ENCODE measurements at places on chromosomes 5 and 9.

- DNase-seq = no peak
These were observed 440.5 kb upstream of the TLE4 start for GRCh38 chr9:79131246-79131774.

- DNase-seq = no peak
These were observed 62.8 kb downstream of the GABRB2 start for GRCh38 chr5:161483721-161484120.

- no peak for DNase-seq
These were observed 605.1 kb downstream of the ELAVL2 start for GRCh38 chr9:23220957-23221356.

DNA sequence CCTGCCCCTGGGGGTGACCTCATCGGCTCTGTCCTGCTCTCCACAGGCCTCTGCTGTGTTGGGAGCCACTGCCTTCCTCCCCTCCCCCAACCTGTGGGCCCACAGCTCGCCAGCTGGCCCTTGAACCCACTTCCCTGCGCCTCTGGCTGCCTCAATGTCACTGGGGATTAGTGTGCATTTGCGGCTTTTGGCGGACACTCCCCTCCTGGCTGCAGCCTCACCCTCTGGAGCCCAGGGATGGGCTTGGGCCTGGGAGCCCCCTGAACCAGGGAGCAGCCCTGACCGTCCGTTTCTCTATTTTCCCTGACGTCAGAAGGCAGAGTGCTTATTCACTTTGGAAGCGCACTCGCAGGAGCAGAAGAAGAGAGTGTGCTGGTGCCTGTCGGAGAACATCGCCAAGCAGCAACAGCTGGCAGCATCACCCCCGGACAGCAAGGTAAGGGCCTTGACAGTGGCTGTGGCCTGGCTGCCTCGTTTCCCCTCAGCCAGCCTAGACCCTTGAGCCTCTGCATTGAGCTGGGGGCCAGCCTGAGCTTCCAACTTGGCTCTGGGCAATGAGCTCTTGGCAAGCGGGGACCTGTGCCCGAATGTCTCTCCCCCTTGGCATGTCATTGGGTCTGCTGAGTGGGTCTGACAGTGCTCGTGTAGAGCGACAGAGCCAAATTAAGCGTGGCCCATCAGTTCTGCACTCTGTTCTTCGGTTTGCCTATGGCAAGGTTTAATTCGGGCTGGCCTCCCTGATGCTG, 73.1 kb downstream of the RGS3 start:
- DNase-seq = no peak

DNA sequence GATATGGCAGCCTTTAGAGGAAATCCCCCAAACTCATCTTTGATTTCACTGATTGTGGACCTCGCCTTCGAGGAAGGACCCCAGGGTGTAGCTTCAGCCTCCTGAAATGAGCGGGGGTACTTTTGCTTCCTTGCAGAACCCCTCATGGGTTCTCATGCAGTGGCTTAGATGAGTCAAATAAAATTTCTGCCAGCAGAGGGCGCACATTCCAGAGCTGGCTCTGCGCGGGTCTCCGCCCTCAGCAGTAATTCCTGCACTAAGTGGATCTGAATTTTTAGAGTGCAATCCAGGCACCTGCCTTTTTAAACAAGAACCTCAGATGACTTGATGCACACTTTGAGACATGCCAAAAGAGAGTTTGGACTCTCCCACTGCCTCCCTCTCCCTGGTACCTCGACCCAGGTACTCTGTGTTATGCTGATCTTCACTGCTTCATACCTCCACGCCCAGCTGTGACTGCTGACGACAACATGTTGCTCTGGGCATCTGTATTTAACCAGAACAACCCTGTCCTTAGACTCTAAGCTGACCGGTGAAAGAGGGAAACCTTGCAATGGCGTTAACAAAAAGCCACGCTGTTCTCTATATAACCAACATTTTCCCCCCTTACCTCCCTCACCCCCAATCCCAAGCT, 7.3 kb downstream of the EGFLAM start:
- DNase-seq = peak; percentile 32

- no peak for DNase-seq
These were observed 71.9 kb downstream of the SMIM23 start for GRCh38 chr5:171857489-171857876.

GRCh38 chr5:154189256-154189818, 1.2 kb upstream of the GALNT10 start:
- no peak for DNase-seq

GRCh38 chr9:135559606-135560005, 1.9 kb upstream of the PAEP start:
- DNase-seq = no peak

DNA sequence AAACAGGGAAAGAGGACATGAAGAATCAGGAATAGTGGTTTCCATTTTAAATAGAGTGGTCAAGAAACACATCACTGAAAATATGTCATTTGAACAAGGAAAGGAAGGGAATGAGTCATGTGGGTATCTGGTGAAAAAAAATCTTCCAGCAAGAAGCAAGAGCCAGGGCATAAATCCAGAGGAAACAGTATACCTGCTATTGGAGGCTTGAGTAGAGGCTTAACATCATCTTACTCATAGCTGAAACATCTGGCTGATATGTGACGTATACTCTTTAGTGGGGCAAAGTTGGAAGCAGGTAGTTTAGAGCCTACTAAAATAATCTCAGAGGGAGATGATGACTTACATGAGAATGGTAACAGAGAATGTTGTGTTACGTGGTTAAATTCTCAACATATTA, 517.2 kb downstream of the CAAP1 start:
- no peak for DNase-seq

- no peak for DNase-seq
These were observed 149.6 kb downstream of the ZNF608 start for GRCh38 chr5:124596595-124597421.

DNA sequence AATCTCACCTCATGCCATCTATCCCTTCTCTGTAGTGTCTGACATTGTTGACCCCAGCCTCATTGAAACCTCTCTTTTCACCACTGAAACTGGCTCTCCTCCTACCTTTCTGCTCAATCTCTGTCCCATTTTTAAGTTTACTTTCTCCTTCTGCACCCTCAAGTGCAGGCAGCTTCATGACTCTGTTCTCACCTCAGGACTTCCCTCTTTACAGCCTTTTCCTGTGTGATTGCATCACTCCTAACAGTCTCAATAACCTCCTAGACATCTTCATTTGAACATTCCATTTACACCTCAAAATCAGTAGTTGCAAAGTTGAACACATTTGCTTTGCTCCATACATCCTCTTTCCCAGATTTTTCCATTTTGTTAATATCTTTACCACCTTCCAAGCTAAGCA, 172.1 kb downstream of the RASEF start:
- no peak for DNase-seq

DNA sequence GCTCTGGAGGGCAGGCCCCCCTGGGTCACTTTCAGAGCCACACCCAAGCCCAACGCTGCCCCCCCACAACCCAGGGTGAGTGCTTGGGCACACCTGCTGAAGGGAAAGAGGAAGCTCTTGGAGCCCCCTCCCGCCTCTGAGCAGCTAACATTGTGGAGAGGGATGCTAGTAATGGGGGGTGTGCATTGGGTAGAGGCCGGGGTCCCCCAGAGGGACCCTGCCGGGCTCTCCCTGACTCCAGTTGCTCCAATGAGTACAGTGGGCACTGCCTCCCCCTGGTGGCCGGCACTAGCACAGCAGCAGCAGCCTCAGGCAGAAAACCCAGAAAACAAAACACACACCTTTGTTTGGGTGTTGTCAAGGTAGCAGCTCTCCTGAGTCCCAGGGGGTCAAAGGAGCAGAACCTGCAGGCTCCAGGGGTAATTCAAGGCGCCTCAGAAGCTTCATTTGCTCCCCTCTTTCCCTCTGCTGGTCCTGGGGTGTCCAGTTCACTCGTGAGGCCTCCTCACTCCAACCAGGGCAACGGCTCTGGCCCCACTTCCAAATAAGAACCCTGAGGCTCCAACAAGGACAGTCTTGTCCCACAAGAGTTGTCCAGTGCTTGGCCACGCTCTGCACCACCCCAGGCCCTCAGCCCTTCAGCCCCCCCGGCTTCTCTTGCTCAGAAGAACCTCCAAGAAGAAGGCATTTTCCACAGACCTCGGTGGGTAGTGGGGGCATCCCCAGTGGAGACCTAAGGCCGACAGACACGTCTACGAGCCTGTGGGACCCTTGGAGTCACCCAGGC, 16.1 kb downstream of the GBGT1 start:
- peak; percentile 90 for DNase-seq

DNA sequence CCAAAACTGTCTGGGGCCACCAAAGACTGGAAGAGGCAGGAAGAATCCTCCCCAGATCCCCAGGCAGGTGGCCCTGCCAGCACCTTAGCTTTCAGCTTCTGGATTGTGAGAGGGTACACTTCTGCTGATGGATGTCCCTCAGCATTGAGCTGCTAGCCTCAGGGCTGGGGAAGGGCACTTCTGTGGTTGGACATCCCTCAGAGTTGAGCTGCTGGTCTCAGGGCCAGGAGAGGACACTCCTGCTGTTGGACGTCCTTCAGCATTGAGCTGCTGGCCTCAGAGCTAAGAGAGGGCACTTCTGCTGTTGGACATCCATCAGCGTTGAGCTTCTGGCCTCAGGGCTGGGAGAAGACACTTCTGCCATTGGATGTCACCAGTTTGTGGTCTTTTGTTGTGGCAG, 83.8 kb upstream of the FCN1 start:
- no peak for DNase-seq

DNA sequence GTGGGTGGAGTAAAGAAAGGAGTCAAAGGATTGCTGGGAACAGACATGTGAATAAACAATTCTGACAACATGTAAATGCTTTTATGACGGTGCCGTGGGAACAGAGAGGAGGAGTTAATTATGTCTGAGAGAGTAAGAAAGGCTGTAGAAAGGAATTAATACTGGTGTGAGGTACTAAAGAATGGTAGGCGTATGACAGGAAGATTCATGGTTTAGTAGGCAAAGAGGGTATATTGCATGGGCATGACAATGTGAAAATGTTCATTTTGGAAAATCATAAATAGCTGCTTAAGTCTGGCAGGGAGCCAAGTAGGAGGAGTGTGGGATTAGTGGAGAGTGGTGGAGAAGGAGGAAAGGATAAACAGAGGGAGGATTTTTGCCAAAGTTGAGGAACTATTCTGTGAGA, 19.7 kb downstream of the NAA35 start:
- DNase-seq = no peak

GRCh38 chr5:130198927-130199326, 294.7 kb downstream of the CHSY3 start:
- no peak for DNase-seq

- no peak for DNase-seq
These were observed 72.0 kb downstream of the ZFAND5 start for GRCh38 chr9:72292874-72293607.

GRCh38 chr9:107455425-107456135, 34.0 kb downstream of the KLF4 start:
- DNase-seq = no peak

GRCh38 chr5:30811298-30811697, 382.2 kb upstream of the CDH6 start:
- DNase-seq = no peak

DNA sequence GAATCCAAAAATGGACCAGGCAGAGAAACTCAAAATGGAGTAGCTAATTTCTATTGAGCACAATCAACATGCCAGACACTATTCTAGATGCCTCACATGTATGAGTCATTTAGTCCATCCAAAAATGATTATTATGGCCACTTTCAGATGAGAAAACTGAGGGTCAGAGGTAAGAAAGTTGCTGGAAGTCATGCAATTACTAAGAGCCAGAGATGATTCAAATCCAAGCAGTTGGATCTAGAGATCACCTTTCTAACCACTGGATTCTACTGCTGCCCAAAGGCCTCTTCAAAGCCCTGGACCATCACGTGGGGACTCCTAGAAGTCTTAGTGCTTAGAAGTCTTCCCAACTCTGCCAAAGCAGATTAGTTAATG, 51.8 kb upstream of the HMHB1 start:
- no peak for DNase-seq

DNA sequence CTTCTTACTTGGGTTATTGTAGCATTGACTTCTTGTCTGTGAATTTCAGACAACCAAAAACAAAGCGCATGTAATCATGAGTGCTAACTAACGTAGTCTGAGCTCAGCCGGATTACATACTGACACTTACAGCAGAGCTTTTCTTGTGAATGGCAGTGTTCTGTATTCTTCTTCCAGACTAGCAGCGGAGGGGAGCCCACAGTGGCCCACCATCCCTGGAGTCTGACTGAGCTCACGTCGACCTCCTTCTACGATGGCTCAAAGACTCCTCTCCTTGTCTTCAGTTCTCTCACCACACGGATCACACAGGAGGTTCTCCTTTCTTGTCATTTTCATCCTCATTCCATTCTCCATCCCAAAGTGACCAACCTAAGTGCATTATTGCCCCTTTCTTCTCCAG, 211.4 kb downstream of the CHSY3 start:
- DNase-seq = no peak

GRCh38 chr9:90432951-90433350, 209.7 kb downstream of the DIRAS2 start:
- DNase-seq = no peak

GRCh38 chr9:136305804-136306203, 1.9 kb upstream of the CCDC187 start:
- no peak for DNase-seq

DNA sequence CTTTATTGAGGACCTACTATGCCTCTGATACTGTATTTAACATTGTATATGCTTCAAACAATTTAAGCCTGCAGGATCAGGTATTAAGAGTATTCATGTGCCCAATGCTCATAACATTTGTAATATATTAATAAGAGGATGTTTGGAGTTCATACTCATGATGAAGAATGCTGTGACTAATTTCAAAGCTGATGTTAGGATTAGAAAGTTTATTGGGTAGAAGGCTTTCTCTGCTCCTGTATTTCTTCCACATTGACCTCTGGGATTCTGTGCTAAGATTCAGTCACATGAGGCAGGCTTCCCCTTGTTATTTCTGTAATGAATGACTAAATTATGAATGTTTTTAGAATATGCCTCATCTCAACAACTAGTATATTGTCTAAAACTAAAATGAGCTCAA, 456.4 kb downstream of the NFIB start:
- DNase-seq = no peak

- no peak for DNase-seq
These were observed 270.1 kb downstream of the AOPEP start for GRCh38 chr9:94996641-94997040.

DNA sequence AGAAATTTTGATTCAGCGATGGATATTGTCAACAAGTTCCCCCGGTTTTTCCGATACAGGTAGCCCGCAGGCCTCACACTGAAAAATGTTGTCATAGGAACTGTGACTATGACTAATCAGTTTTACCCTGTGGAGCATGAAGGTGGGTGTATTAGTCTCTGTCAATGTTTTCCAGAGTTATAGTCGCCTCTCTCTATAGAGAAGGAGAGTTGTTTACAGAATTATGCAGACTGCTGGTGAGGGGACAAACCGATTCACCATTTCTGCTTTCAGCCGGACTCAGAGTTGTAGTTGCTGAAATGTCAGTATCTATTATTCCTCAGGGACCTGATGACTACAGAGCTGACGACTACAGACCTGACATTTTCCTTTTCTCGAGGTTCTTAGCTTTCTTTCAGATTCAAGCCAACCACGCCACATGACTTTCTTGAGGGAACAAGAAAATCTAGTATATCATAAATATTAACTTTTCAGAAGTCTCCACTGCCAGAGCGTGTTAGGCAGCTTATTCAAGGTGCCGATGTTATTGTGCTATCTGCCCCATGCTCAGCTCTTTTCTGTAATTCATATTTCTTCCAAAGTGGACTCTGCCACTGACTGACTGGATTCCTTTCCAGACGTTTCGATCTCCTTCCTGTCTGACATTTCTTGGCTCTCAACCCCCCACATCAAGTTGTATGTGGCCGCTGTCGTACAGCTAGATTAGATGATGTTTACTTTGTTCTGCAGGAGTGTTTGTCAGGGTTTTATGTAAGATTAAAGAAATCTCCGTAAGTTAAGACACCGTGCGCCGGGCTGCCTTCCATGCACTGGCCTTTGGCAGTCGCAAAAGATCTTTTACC, 178.1 kb downstream of the FGF1 start:
- no peak for DNase-seq
